Mucosa of gallbladder (tissue), 1 donor: ENCODE measurements at places on chromosomes 7 and 10. TPM values are rescaled to one million over a fixed set of nuclear protein-coding genes. Genes with fewer than 3 reads are reported as not detected.
A peak's percentile ranks its signal among the peaks of the same experiment; 100 is the strongest.

DNA sequence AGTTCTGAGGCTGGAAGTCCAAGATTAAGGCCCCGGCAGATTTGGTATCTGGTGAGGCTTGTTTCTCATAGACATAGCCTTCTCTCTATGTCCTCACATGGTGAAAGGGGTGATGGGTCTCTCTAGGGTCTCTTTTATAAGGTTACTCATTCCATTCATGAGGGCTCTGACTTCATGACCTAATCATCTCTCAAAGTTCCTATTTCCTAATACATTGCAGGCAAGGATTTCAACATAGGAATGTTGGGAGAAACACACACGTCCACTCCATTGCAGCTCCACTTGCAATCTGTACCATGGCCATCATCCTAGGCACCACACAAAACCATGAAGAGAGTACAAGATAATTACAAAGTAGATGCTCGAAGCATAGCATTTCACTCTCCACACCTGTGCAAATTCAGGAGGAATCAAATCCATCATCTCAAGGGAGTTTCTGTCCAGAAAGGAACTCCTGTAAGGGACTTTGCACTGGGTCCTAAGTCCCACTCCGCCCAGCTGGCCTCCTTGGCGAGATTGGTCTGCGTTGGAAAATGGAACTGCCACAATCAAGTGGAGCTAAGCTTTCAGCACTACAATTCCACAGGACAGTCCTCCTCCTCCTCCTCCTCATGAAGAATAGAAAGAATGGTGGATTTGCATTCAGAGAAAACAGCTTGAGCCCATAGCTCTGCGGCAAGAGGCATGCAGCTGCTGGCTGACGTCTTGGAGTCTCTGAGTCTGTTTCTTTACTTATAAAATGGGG, 8.8 kb downstream of the DDC start:
- DNase-seq = peak; percentile 10

GRCh38 chr10:44511601-44512000, 126.7 kb upstream of the CXCL12 start:
- DNase-seq = no peak

- no peak for DNase-seq
These were observed 22.9 kb downstream of the CRHR2 start for GRCh38 chr7:30659312-30659711.

- DNase-seq = no peak
These were observed 520 bp downstream of the ELAPOR2 start for GRCh38 chr7:87058744-87059524.

DNA sequence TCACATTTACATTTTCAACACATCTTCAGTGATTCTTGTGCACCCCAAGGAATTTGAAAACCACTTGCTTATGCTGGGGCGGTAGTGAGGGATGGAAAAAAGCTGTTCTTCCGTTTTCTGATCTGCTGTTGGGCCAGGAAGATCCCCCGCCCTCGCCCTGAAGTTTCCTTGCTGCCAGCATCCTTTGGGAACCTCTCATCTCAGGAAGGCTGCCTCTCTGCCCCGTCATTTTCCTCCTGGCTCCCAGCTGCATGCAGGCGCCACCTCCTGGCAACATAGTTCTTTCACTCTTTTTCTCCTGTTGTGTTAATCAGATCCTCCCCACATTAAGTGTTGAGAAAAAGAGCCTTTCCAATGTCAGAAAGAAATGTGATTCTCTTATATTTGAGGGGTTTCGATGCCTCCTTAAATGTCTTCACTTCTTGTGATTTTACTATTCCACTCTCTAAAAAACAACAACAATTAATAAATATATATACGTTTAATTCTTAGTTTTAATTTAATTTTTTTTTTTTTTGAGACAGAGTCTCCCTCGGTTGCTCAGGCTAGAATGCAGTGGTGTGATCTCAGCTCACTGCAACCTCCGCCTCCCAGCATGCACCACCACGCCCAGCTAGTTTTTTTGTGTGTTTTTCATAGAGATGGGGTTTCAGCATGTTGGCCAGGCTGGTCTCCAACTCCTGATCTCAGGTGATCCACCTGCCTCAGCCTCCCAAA, 122.9 kb downstream of the RALA start:
- peak; percentile 77 for DNase-seq

GRCh38 chr7:152891837-152892236, 132.3 kb downstream of the ACTR3B start:
- DNase-seq = no peak

DNA sequence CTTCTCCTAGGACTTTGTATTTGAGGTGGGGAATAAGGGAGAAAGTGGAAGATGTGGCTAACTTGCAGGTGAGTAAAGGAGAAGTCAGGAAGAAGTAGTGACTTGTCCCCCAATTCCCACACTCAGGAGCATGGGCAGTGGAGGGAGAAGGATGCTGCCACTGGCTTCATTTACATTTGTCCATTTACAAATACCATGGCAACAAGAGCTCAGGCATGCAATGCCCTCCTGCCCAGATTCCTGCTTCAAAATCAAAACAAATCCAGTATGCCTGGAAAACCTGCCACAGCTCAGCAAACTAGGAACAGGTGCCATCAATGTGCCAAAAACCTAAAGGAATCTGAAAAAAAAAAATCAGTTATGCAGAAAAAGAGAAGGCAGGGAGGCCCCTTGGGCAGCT, 139.9 kb downstream of the KCNMA1 start:
- DNase-seq = no peak

Gene MRPS16
- total RNA-seq = 84.2 TPM
